ENCODE measurements at places on chromosomes 12 and 14.

GRCh38 chr14:60508707-60509437 is at the start of gene SIX6:
SIX6 (plus strand) TSS chr14:60509146; CDS start chr14:60509399, 253 bp downstream.
- no peak for DNase-seq

GRCh38 chr12:49624921-49625577 is 1.7 kb downstream of the PRPF40B start:
- no peak for DNase-seq

GRCh38 chr12:80925237-80925636 is 12.5 kb downstream of the LIN7A start:
- DNase-seq, result no peak

GRCh38 chr12:14948672-14949071 is 10.3 kb upstream of the ERP27 start:
- DNase-seq, result no peak

- no peak for DNase-seq
These were observed 128.6 kb downstream of the ZFP36L1 start for GRCh38 chr14:68664225-68664681.

DNA sequence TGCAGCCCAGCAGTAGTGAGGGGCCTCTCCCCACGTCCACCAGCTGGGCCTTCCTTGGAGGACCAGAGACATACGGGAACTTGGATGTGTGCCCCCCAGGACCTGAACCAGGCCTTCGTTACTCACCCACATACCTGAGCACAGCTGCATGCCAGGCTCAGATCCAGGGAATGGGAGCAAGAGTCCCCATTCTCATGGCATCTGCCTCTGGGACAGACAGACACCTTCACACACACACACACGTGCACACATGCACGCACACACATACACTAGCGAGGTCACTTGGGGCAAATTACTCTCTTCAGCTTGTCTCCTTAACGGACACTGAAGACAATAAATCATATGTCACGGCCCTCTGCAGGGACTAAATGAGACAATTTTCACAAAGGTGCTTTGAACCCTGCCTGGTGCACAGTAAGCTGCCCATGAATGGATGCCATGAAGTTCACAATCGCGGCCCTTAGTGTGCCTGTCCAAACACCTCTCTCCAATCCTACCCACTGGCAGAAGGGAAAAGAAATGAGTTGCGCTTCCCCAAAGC is 5.7 kb downstream of the SCARB1 start:
- DNase-seq, result no peak

GRCh38 chr12:40012711-40013110 is 93.2 kb downstream of the SLC2A13 start:
- DNase-seq, result no peak

GRCh38 chr14:91221270-91221669 is 23.2 kb downstream of the GPR68 start:
- DNase-seq, result no peak

- no peak for DNase-seq
These were observed 5.2 kb downstream of the RHOF start for GRCh38 chr12:121788176-121788818.

DNA sequence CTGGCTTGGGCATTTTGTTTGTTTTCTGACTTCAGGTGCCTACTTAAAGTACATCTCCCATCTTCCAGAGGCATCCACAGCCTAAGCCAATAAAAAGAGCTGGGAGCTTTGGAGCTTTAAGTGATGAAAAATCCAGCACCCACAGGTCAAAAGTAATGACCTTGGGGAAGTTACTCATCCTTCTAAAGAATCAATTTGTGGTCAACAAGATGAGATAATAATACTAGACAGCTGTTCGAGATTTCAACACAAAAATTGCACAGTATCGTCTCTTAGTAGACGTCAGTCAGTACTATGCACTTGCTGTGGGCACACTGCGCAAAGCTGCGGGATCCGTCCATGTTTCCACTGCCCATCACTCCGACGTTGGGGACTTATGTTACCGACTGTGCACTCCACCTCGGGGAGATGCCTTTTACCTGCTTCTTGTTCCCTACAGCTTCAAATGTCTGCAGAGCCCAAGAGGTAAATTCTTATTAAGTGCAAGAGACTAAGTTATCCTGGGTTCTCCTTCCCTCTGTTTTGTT is 1.3 kb downstream of the ST8SIA1 start:
- DNase-seq, result no peak

- DNase-seq, result no peak
These were observed 90.3 kb downstream of the RFX4 start for GRCh38 chr12:106673141-106673540.

DNA sequence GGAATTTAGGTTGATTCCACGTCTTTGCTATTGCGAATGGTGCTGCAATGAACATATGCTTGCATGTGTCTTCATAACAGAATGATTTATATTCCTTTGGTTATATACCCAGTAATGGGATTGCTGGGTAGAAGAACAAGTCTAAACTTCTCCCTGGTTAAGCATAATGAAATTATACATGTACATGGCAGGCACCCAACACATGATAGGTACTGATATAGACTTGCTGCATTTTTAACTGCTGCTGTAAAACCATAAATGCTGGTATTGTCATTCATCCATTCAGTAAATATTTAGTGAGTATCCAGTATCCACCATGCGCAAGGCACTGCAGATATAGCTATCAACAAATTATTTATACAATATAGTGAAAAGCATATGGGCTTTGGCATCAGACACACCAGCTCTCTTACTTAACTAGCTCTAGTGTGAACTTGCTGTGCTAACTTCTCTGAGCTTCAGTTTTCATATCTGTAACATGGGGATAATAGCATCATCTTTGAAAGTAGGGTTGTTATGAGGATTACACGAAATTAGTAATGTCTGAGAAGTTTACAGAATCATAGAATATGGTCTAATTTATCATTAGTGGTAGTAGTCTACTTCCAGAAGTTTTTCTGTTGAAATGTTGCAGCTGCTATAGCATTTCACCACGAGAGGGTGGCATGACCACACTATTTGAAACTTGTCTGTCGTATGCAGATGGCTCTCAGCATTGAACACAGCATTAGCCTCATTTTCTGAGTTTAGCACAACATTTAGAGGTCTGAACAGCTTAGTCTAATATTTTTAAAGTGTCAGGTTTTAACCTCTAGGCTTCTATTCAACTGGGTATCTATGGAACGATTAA is 32.0 kb upstream of the SEL1L start:
- no peak for DNase-seq

DNA sequence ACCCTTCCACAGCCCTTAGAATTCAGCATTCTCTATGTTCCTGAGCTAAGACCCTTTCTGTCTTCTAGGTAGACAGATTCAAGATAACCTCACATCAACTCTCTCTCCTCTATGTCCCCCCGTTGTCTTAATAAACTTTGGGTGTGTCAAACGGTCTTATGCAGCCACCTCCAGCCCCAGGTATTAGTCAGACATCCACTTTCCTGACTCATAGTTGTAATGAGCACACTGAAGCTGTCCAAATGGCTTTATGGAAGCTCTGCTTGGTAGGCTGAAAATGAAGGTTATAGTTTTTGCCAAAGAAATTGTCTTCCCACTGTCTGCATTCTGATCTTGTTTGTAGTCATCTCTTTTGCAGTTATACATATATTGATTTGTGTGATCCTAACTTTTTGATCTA is 482.0 kb downstream of the RMST start:
- DNase-seq, result no peak

- DNase-seq, result no peak
These were observed 64.2 kb downstream of the LGR5 start for GRCh38 chr12:71503579-71504391.

- DNase-seq, result no peak
These were observed 88.0 kb downstream of the TMEM132D start for GRCh38 chr12:129815846-129816245.
